ENCODE measurements at places on chromosomes 13 and 19.

GRCh38 chr19:50205681-50206138, 2.3 kb downstream of the MYH14 start:
- peak; percentile 82 for DNase-seq

DNA sequence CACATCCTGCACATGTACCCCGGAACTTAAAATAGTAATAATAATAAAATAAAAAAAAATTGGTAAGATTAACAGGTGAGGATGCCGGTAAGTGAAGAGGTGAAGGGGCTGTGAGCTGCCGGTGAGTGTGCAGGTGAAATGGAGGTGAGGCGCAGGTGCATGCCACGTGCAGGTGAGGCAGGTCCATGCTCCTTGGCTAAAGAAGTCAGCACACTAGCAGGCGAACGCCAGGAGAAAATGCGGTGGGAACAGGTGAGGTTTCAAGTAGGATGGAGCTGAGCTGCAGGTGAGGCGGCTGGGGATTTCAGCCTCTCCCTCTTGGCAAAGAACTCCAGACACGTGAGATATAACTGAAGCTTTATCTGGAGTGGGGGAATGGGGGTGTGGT, 7.5 kb upstream of the TNFSF14 start:
- no peak for DNase-seq

- no peak for DNase-seq
These were observed 50.6 kb downstream of the MYO16 start for GRCh38 chr13:108680011-108680410.

DNA sequence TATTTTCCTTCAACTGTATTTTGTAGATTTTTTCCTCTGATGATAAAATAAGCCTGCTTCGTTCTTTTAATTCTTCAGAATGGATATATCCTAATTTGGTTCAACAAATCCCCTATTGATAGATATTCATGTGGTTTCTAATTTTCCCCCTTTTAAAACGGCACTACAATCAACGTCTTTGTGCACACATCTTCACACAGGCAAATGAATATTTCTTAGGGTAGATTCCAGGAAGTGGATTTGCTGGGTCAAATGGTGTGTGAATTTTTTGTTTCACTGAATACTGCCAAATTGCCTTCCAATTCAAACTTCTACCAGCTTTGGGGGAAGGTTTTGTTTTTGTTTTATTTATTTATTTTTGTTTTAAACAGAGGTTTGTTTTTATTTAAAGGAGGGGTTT, 287.2 kb downstream of the FOXO1 start:
- no peak for DNase-seq

GRCh38 chr19:13600091-13600490, 93.8 kb upstream of the CACNA1A start:
- DNase-seq, result peak; percentile 53
